CD8-positive, alpha-beta memory T cell (primary cell): ENCODE measurements at places on chromosomes 13 and 19.
A peak's percentile ranks its signal among the peaks of the same experiment; 100 is the strongest.

GRCh38 chr13:114068656-114069318 is 63.6 kb downstream of the RASA3 start:
- no peak for DNase-seq

GRCh38 chr13:35992964-35993363 is 138.2 kb downstream of the DCLK1 start:
- DNase-seq = no peak

DNA sequence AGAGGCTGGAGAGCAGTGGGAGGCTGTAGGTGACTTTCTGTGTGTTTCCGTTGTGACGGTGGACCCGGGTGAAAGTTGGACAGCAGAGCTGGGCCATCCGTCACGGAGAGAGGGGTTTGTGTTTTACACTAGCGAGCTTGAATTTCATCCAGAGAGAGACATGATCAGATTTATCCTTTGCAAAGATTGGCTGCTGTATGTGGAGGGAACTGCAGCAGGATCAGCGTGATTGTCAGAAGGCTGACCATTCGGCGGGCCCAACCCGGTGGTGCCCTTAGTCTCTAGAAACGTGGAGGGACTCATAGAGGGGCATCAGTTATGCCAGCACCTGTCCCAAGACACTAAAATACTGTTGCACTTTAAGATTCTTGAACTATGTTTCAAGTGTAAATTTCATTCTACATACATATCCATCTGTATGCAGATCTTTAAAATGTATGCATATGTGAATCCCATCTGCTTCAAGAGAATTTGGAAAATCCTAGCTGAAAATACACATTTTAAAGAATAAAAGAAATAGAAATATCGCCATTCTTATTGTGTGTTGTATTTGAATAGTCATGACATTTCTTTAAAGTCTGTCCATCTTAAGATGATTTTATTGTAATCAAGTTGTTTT is 7.0 kb downstream of the FAM124A start:
- DNase-seq = no peak

- no peak for DNase-seq
These were observed 575.8 kb upstream of the KLF12 start for GRCh38 chr13:74710006-74710405.

DNA sequence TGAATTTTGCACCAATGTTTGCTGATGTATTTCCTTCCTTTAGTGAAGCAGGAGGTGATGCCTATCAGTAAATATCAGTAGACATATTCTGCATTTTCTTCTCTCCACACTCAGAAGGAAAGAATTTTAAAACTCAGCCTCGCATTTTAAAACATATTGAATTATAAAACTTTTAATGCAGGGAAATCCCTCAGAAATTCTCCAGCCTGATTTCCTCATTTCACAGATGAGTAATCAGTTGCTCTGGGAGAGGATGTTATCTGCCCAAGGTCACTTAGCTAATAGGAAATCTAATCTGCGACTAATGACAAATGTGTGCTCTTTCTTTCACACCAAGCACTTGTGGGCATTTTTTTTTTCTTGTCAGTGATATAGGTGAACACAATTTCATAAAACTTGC is 320.6 kb downstream of the ITGBL1 start:
- no peak for DNase-seq

DNA sequence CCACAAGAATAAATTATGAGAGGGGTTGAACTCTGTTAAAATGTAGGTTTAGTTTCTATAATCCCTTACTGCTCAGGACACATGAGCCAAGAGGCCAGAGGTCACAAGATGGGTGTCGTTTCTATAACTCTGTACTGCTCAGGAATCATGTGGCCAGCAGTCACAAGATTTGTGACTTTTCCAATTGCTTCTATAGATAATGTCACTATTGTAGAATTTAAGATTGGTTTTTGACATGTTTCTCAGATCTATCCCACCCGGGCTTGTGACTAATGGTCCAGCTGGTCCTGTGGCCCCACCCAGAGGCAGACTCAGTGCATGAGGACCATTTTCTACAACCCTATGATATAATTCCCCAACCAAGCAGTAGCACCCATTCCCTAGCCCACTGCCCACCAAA is 662.0 kb upstream of the KLF12 start:
- DNase-seq = no peak

DNA sequence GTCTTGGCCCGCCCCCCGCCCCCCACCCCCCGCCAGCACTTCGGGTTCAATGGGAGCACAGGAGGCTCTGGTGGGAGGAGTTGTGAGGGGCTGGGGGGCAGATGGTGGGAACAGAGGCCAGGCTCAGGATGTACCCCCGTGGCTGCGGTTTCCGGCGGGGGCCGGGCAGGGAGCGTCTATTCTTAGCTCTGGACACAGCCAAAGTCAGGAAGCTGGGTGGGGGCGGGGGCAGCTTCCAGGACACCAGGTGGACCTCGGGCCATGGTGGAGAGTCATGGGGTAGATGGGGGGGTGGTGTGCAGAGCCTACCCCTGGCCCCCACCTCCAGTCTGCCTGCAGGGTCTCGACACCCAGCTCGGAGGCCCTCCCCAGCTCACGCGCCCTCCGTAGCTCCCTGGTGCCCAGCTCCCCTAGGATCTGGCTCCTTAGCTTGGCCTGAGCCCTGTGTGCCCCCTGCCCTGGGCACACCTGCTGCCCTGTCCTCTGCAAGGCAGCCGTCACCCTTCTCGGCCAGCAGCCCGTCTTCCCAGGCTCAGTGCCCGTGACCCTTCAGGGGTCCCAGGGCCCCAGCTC is 2.2 kb upstream of the TBXA2R start:
- peak; percentile 39 for DNase-seq

- DNase-seq = no peak
These were observed 31.4 kb downstream of the ELF1 start for GRCh38 chr13:40987606-40988280.

DNA sequence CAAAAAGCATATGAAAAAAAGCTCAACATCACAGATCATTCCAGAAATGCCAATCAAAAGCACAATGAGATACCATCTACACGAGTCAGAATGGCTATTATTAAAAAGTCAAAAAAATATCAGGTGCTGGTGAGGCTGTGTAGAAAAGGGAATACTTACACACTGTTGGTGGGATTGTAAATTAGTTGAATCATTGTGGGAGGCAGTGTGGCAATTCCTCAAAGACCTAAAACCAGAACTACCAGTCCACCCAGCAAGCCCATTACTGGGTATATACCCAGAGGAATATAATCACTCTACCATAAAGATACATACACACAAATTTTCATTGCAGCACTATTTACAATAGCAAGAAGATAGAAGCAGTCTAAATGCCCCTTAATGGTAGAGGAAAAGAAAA is 529.9 kb downstream of the SLITRK1 start:
- DNase-seq = no peak

GRCh38 chr19:43599635-43600295 is 3.4 kb downstream of the ZNF576 start:
- no peak for DNase-seq
